ENCODE measurements at places on chromosomes 2 and 18. TPM values are rescaled to one million over a fixed set of nuclear protein-coding genes. Genes with fewer than 3 reads are reported as not detected.

DNA sequence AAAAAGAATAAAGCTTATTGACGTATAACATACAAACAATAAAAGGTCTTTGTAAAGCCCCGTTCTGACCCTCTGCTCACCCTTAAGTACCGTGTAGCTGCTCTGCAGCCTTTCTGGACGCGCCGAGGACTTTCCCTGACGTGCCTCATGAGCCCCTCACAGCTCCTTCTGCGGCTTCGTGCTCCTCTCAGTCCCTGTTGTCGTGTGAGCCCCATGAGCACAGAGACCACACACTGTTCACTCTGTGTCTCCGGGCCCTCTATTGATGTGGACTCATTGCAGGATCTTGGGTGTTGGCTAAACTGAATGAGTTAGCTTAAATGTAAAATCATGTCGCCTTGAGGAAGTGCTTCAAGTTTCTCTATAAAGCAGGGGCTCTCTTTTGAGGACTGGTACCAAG is 43.6 kb upstream of the INHBB start:
- no peak for DNase-seq

DNA sequence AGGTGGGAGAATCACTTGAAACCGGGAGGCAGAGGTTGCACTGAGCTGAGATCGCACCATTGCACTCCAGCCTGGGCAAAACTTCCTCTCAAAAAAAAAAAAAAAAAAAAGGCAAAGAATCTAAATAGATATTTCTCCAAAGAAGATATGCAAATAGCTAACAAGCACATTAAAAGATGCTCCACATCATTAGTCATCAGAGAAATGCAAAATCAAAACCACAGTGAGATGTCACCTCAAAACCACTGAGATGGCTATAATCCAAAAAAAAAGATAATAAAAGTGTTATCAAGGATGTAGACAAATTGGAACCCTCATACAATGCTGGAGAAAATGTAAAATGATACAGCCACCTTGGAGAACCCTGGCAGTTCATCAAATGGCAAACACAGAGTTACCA is 8.4 kb downstream of the ST8SIA5 start:
- no peak for DNase-seq

GRCh38 chr2:113878743-113879142 is 11.1 kb upstream of the ACTR3 start:
- DNase-seq: no peak

DNA sequence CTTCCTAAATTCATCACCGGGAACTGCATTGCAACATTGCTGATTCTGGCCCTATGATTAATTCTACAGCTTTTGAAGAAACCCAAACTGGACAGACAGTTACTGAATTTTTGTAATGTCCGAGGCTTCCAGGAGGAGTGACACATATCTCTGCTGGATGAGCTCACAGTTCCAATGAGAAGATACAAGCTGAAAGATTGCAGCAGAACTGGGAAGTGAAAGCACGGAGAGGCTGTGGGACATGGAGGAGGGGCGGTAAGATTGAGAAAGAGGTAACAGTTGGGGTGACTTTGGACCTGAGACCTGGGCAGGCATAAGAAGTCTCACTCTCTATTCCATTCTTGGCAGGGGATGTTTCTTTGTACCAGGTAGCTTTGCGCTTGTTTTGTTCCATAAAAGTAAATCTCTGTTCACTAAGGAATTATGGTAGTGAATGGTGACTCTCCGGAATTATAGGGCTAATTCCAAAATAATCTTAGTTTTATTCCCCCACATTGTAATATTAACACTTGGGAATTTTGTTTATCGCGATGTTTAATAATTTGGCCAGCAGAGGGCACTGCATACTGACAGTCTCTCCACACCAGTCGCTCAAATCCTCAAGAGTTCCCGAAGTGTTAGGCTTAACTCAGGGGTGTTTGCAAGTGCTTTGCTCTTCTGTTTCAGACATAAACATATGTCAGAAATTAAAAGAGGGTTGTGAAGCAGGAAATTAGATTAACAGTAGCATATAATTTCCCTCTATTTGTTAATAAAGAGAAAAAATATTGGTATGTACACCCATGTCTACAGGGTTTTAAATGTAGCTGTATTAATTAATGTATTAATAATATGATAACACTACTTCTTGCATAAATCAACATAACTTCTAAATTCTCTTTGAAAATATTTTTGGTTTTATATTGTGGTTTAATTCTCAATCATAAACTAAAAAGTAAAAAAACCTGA is 201.4 kb downstream of the SOCS6 start:
- DNase-seq: no peak

DNA sequence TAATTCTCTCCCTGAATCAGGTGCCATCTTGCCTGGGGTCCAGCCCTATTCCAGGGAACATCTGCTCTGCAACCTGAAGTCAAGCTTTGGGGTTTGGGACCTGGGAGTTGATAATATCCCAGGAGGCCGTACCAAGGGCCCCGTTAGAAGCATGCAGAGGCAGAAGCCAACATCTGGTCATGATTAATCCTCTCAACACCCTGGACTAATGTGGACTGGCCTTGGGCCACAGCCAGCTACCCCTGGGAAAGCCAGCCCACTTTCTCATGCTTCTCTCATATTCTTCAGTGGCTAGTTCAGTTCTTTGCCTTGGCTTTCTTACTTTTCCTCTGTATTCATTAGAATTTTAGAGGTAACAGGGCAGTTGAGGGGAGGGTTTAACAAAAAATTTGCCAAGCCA is 515.6 kb upstream of the NRP2 start:
- DNase-seq: no peak

GRCh38 chr2:80489717-80490116 is 185.2 kb upstream of the LRRTM1 start:
- no peak for DNase-seq

DNA sequence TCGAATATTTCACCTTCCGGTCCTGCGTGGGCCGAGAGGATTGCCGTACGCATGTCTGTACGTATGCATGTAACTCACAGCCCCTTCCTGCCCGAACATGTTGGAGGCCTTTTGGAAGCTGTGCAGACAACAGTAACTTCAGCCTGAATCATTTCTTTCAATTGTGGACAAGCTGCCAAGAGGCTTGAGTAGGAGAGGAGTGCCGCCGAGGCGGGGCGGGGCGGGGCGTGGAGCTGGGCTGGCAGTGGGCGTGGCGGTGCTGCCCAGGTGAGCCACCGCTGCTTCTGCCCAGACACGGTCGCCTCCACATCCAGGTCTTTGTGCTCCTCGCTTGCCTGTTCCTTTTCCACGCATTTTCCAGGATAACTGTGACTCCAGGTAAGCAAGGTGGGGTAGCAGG is at the start of gene SERPINB5:
SERPINB5 (plus strand) TSS at position 291 of the 400 bp plus-strand sequence. CDS start 7,471 bp downstream, outside the sequence.
- no peak for DNase-seq

DNA sequence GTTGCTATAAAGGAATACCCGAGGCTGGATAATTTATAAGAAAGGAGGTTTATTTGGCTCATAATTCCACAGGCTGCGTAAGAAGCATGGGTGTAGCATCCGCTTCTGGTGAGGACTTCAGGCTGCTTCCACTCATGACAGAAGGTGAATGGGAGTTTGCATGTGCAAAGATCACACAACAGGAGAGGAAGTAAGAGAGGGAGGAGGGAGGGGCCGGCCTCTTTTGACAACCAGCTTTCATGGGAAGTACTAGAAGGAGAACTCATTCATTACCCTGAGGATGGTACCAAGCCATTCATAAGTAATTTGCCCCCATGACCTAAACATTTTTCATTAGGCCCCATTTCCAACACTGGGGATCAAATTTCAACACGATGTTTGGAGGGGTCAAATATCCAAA is 386.8 kb upstream of the NETO1 start:
- DNase-seq: no peak

GRP gene
- total RNA-seq: not detected

TSPYL6 gene
- not detected for total RNA-seq

ZNF514 gene
- 10.4 TPM for total RNA-seq

TLX2 gene
- 0.82 TPM for total RNA-seq

Data from activated T-helper 2 cell treated with anti-CD3 and anti-CD28 coated beads, Interferon-gamma antibody, Interleukin-2, Interleukin-4, amounts not matched to agents 10 μg/mL and 5 μg/mL and 100 μg/mL, durations not matched to agents 14 hours and 24 hours and 36 hours (primary cell).